ENCODE measurements at places on chromosomes 16 and 17.

DNA sequence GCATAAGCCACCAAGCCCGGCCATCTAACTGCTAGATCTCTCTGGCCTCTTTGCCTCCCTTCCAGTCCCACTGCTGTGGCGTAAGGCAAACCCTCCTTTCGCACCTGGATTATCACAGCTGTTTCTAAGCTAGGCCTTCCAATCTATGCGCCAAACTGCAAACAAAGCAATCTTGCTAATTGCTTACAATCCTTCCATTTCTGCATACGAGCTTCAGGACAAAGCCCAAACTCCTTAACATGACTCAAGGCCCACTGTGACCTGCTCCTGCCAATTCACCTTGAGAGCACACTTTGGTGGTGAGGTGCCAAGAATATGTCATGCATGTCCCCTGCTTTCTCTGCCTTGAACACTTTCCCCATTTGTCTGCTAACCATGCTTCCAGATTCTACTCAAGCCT is 6.0 kb upstream of the ARL5C start:
- DNase-seq: no peak

GRCh38 chr17:45653616-45654015 is 130.5 kb upstream of the CRHR1 start:
- no peak for DNase-seq

DNA sequence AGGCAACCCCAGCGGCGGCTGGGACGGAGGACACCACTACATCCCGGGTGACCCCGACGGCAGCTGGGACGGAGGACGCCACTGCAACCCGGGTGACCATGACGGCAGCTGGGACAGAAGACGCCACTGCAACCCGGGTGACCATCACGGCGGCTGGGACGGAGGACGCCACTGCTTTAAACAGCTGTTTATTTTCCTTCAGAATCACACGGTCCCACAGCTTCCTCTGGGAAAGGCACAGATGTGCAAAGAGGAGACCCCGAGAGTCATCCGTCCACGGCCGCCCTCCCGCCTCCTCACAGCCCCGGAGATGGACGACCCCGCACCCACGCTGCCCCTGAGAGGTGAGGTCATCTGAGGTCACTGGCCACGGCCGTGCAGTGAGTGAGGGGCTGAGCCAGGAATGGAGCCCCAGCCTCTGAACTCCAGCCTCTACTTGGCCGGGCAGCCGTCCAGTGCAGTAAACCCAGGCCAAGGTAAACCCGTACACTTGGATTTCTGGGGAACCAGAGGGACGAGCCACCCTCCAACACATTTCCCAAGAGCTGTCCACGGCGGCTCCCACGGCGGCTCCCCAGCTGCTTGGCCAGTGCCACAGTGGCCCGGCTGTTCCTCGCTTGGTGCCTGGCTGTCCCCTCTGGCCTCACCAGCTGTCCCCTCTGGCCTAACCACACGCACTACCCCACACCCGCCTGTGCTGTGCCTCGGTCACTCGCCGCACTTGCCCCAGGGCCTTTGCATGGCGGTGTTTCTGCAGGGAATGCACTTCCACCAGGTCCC is 43.2 kb upstream of the PABPN1L start:
- DNase-seq: no peak

GRCh38 chr16:72908362-72909167 is 139.4 kb downstream of the ZFHX3 start:
- DNase-seq: no peak

- peak; percentile 34 for DNase-seq
Observed at GRCh38 chr16:53098526-53099317, 43.9 kb downstream of the CHD9 start.

DNA sequence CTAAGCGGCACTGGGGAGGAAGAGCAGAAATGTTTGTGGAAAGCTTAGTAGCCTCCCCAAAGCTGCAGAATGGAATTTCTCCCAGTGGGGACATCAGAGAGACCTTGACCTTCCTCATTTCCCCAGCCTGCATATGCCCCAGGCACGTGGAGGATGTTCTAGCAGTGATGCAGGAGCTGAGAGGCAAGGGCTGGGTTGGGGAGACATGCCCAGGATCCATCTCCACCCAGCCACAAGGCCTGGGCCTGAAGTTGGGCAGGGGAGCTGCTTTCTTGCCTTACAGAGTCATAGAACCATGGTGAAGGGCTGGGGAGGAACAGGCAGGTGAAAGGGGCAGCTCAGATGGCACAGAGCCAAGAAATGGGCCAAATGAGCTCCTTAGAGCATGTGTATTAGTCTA is 104.0 kb downstream of the TMEM132E start:
- no peak for DNase-seq

- no peak for DNase-seq
Observed at GRCh38 chr17:18368946-18369345, 5.6 kb upstream of the SHMT1 start.

- peak; percentile 61 for DNase-seq
Observed at GRCh38 chr17:78289802-78290363, 58.5 kb downstream of the TMEM235 start.

DNA sequence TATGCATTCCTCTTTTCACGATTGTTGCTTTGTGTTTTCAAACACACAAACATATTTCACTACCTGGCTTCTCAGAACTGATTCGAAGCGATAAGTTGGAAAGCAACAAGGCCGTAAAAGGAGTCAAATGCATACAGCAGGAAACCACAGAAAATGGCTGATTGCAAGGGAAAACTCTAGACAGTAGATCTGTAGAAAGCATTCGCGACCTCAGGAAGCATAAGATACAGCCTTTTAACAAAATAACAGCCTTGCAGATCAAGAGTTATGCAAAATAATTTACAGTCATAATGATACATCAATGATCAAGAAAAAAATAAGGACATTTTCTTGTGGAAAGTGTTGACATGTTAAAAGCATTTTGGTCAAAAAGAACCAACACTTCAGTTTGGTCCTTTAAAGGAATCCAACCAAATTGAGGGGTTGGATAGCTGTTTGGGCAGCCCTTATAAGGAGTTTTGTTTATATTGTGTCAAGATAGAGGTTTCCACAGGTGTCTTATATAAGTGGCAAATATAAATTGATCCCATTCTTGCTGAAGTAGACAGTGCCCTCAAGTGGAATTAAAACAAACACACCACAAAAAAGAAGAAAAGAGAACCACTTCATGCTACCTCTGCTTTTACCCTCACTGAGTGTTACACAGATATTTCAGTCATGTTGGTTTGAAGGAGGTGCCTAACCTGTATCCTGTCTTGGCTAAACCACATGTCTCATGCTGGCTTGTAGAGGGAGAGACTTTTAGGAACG is 5.5 kb downstream of the CYLD start:
- peak; percentile 15 for DNase-seq

GRCh38 chr16:27319257-27319965 is 5.6 kb downstream of the IL4R start:
- DNase-seq: no peak

- no peak for DNase-seq
Observed at GRCh38 chr16:71933913-71934695, 38.8 kb downstream of the IST1 start.

- no peak for DNase-seq
Observed at GRCh38 chr16:84284154-84284722, 10.4 kb upstream of the WFDC1 start.

DNA sequence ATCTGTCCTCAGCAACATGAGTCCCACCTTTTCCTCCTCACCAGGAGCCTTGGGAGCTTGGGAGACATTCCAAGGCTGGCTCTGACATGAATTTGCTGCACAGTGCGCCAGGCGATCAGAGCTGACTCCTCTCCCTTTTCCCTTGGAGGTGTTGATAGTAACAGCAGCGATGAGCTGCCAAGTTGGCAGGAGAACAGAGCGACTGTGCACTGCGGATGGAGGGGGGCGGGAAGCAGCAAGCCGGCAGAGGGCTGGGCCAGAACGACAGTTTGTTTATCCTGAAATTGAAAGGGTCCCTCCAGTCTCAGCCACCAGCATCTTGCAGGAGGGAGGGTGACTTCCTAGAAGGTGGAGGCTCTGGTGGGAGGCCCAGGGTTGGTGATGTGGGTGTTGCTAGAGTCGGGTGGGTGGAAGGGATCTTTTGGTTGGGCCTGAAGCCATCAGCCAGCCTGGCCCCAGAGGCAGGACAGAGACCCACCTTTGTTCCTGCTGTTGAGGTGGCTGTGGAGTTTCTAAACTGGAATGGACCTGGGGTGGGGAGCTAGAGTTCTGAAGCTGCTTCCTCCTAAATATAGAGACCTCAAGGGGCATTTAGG is 22.5 kb upstream of the DYNLL2 start:
- no peak for DNase-seq

DNA sequence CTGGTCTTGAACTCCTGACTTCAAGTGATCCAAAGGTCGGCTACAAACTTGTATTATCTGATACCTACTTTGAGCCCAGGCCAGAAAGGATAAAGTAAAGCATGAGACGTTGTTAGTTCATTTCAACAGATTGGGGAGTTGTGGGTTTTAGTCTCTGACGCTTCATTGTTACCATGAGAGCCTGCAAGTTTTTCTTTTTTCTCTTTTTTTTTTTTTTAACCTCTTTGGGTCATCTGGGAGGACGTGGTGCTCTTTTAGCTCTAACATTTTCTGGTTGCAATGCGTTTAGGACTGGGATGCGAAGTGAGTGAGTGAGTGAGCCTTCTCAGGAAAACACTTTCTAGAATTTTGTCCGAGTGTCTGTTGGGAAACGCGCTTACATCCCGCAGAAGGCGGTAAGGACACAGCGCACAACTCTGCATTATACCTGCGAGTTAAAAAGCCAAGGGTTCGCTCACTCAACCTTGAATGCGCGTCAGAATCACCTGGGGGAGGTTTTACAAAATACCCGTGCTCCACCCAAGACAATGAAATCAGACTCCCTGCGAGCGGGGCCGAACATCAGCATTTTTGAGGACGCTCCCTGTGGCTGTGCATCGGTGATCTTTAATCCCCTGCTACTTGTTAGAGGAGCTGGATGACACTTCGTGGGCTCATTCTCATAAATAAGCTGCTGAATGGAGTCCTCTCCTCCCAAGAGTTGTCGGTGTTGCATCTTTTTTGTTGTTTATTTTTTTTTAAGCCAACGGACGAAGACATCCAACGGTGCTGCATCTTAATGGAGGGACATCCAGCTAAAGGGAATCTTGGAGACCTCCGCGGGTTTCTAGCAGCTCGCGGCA is 629 bp upstream of the RNF135 start:
- no peak for DNase-seq

- no peak for DNase-seq
Observed at GRCh38 chr17:10139577-10139976, 58.8 kb downstream of the GAS7 start.

GRCh38 chr16:3726021-3726687 is 8.8 kb upstream of the TRAP1 start:
- DNase-seq: no peak

DNA sequence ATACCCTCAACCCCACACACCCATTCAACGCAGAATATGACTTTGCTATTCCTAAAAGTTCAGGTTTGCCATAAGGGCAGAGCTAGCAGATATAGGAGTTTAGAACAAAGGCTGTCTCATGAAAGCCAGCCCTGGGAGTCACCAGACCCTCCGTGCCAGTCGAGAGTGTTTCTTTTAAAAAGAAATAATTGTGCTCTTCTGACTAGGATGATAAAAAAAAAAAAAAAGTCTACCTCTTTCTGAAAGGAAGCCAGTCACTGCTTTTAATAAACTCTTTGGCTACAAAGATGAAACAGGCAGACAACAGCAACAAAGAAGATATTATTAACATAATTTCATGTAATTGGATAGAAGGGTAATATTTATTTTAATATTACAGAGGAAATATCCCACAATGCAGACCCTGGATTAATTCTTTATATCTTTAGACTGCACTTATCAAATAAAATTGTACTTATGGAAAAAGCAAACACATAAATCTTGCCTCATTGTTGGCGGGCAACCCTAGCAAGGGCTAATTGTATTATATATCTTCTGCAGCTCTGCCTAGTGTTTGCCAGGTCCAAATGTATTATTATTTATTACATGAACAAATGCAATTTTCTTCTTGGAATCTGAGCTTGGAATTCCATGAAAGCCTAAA is 277.5 kb upstream of the DYNLRB2 start:
- DNase-seq: no peak

DNA sequence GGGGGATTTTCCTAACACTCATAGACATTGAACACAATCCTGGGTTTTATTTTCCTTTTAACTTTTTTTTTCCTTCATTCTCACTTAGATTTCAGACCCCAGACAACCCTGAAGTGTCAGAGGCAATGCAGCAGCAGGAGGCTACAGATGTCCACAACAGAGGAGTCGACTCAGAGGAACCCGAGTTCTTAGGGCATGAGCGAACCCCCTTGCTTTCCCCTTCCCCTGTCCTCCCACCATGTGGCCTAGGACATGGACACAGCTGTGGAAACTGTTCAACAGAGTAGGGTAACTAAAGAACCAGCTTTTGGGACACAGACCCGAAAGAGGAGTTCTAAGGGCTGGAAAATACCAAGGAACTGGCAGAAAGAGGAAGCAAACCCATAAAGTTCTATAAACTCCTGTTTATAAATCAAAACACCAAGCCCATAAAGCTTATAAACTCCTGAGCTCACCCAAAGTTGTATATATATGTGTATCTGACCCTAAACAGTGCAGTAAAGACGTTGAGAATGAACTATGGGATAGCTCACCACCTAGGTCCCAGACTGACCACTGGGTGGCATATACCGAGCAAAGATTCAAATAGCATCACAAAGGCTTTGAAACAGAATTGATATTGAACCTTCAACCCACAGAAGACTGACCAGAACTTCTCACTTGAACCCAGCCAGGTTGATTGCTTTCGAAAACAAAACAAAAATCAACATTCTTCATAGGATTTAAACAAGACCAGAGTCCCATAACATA is 33.9 kb downstream of the CMTM4 start:
- no peak for DNase-seq
